SW480 (cell line): ENCODE measurements at places on chromosomes 12 and 14.

DNA sequence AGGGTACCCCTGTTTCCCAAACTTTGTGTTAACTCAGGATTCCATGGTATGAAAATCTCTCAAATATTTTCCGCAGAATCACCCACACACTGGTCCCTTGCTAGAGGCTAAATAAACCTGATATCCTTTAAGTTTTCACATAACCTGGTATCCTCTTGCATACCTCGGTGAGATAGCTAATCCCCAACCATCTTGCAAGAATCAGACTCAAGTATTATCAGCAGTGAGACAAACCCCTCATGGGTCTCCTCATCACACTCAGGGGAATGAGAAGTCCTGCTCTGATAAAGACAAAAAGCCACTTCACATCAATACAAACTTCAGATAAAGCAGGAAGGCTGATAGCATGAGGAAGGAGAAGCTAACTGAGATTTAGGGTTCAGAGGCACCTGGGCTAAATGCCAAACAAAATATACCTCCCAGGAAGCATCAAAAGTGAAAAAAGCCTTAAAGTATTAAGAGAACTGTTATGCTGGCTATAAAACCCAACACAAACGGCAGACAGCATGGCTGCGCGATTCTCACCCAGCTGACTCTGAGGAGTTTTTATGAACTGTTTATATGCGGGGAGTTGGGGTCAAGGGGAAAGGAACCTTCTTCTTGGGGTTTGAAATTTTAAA is 96.5 kb downstream of the FOXN3 start:
- DNase-seq = no peak

- no peak for DNase-seq
Measured at GRCh38 chr14:44962334-44963043, 499 bp downstream of the TOGARAM1 start.

DNA sequence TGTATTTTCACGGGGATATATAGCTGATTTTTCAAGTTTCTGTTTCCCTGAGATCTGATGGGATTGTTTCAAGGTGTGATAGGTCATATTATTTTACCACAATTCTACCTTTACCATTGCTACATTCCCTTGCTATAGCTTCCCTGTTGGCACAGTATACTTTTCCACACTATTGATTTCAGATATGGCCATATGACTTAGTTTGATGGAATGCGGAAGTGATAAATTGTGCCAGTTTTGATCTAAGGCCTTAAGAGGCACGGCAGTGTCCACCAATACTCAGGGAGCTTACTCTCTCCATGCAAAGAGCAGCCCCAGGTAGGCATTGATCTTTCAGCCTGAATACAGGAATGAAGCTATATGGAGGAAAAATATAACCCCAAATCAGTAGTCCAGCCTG is 315.7 kb downstream of the SLC16A7 start:
- DNase-seq = no peak

- DNase-seq = no peak
Measured at GRCh38 chr12:112546996-112547395, 128.2 kb downstream of the PTPN11 start.

DNA sequence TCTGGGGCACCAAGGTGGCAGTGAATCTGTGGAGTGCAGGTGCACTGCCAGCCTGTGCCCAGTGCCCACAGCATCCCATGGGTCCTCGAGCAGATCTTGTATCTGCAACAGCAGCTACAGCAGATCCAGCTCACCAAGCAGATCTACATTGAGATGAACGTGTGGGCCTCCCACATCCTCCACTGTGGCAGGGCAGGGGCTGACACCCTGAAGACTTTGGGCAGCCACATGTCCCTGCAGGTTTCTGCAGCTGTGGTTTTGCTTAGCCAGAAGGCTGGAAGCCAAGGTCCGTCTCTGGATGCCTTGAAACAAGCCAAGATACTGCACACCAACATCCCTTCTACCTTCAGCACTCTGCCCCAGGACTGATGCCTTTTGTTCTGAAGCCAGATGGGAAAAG is 338.8 kb upstream of the OR4E1 start:
- no peak for DNase-seq
